ENCODE measurements at places on chromosomes 5 and 9.
A peak's percentile ranks its signal among the peaks of the same experiment; 100 is the strongest.

DNA sequence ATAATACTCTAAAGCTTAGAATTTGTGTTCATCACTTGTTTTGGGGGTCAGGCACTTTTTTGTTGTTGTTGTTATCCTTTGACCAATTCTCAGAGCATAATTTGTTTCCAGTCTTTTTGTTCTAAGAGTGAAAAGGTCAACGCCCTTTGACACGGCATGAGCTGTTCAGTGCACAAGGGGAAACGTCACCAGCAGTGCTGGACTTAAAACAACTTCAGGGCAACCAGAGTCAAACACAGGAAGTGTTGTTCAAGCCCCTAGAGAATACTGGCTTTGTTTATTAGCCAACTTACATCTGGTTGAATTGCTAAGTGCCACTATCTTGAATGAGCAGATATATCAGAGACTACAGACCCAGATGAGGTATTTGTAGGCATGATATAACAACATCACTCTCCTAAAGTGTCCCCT, 368.9 kb downstream of the TMEM161B start:
- no peak for DNase-seq

GRCh38 chr5:87775228-87775627, 362.5 kb upstream of the CCNH start:
- no peak for DNase-seq

GRCh38 chr9:132849185-132849706, 28.8 kb downstream of the AK8 start:
- DNase-seq, result no peak

GRCh38 chr5:43515678-43516048, 715 bp upstream of the C5orf34 start:
- no peak for DNase-seq

- peak; percentile 33 for DNase-seq
Observed at GRCh38 chr5:127515693-127516440, 1.6 kb upstream of the PRRC1 start.
